ENCODE measurements at places on chromosomes 11 and 22. TPM values are rescaled to one million over a fixed set of nuclear protein-coding genes. Genes with fewer than 3 reads are reported as not detected.
A peak's percentile ranks its signal among the peaks of the same experiment; 100 is the strongest.

The APOA4 gene
- not detected for total RNA-seq

DNA sequence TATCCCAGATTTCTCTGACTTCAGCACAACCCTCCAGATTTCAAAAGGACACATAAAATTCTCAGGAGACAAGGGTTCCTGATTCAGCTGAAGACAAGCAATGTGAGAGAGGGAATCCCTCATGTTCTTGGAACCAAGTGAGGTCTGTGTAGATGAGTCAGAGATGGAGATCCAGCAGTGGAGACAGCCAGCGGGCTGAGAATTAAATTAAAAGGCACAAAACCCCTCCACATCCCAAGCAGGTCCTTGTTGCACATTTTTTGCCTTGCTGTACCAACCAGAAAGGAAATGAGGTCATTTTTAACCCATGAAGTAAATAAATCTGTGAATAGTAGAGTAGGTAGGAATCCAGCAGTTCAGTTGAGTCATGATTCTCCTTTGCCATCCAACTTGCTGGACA lies 9.7 kb downstream of the MTNR1B start:
- no peak for ATAC-seq

DNA sequence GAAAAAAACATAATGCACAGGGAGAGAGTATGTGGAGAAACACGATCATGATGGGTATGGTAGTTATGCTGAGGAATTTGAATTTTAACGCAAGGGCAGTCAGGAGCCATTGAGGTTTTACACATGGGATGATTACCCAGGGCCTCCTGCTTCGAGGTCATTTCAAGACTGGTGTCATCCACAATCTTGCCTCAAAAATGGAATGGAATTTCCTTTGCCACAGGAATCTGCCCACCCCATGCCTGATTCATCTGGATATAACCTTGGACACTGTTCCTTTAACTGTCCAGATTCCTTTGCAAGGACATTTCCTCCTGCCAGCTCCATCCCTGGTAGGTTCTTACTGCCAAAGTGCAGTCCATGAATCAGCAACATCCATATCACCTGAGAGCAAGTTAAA lies 655.9 kb upstream of the TENM4 start:
- ATAC-seq, result no peak

DNA sequence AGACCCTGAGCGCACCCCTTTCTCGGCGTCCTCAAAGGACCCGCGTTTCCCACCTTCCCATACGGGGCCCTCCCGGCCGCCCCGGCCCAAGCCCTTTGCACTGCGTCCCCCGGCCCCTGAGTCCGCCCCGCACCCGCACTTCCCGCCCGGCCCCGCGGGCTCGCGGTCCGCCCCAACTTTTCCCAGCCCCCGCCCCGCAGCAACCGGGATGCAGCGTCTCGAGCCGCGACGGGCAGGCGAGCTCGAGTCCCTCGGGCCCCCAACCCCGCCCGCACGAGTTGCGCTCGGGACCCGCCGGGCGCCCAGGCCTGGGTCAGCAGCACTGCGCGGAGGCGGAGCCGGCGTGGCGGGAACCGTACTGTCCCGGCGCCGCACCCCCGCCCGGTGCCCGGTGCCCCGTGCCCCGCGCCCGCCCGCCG lies 371 bp downstream of the SMCO4 start:
- ATAC-seq, result peak; percentile 10

DNA sequence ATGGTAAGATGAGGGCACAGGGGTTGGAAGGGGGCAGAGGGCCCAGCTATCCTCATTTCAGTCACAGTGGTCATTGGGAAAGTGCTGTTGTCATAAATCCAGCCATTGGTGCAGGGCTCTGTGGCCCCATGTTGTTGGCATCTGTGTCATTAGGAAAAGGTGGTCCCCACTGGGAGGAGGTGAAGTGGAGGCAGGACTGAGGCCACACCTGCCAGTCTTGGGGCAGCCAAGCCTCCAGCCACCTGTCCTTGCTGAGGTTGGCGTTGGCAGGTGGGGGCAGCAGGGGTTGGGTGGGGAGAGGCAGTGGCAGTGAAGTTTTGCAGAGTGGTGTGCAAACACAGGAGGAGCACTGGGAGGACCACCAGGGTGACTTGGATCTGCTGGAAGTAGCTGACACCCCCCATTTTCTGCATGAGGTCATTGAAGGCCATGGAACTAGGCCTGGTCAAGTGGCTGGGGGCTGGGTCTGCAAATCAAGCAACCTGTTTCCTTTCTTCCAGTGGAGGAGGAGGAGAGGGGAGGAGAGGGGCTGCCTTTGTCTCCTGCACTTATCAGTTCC lies 25.3 kb downstream of the SLC22A6 start:
- no peak for ATAC-seq

DNA sequence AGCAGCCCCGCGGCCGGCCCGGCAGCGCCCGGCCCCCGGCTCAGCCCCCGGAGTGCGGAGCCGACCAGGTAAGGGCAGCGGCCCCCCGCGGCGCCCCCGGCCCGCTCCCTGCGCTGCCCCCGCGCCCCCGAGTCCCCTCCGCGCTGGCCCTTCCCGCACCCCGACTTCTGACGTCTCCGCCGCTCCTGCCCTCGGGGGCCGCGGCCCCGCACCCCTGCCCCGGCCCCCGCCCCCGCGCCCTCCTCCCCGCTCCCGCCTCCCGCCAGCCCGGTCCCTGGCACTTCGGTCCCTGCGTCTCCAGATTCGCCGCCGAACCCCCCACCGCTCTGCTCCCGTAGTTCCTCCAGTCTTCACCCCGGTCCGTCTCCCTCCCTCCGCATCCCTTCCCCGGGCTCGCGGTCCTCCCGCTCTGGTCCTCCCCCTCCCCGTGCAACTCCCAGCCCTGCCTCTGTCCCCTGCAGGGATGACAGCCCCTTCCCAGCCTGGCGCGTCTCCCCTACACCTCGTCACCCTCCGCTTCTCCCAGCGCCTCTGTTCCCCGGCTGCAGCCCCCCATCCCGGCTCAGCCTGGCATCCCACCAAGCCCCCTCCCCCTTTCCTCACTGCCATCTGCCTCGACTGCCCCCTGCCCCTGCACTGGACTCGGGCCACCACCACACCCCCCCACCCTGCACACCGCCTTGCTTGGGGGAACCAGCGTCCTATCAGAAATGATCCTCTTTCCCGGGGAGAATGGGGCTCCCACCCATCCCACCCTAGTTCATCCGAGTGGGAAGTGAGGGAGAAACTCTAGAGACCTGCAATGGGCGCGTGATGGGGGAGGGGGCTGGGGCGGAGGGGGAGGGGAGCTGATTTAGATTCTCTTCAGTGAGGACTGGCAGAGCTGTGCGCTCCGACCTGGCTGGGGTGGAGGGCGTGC lies 531 bp downstream of the GRIK4 start:
- ATAC-seq, result no peak

Data from esophagus mucosa (tissue), 1 donor.